Fibroblast of skin of left biceps (primary cell): ENCODE measurements at places on chromosomes 7 and 10.

DNA sequence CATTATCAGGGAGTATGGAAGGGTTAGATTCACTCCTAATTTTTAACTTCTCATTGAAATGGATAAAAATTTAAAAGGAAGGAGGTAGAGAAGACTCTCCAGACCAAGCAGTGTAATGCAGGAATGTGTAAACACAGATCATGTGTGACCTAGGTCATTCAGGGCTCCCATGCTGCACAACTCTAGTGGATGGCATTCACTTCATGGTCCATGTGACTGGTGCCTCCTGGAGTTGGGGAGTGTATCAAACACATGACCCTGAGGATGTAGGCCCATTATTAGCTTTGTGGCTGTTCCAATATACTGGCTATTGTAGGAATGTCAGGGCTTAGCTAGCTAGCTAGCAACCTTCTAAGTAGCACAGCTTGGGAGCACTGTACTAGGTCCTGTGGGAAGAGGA is 109.9 kb downstream of the SLC25A13 start:
- no peak for DNase-seq

DNA sequence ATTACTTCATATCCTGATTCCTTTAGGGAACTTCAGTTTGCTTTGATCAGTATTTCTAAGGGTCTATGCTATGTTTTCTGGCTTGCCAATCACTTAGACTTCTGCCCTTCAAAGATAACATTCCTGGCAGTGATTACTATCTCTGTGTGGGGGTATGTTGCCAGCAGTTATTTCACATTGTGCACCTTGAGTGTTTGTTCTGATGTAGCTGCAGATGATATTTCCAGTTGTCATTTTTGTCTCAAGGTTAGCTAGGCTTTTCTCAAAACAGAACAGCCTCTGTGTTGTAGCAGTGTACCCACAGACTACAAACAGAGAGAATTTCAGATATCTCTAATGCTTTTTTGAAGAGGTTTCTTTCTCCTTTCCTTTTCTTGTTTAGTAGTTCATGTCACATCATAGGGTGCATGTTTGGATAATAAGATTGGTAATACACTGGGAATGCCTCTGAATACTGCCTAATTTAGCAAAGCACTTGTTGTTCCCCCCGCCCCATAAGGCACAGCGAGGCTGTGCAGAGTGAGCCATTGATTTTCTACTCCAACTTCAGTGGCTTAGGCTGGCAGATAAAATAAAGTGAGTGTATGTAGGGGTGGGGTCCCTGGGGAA is 134.7 kb upstream of the AGR3 start:
- DNase-seq: no peak

DNA sequence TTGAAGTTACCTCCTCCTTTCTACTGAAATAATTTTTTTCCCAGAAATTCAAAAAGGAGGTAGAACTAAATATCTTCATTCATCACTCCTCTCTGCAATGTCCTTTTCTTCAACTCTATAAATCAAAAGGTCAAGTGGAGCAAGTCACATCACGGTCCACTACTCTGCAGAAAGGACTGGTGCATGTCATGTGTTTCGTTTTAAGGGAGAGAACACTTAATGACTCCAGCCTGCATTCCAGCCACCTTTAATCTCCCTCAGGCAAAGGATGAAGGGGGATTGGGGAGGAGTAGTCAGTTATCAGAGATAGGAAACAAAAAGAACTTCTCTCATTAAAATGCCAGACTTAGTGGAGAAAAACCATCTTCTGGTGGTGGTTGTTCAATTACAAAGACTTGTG is 78.9 kb downstream of the ANK3 start:
- DNase-seq: no peak

GRCh38 chr10:102120142-102120990 is at the start of gene LDB1:
TSS of gene LDB1 (minus strand) at chr10:102120368. CDS start at chr10:102120110, 258 bp downstream.
- peak; percentile 68 for DNase-seq

DNA sequence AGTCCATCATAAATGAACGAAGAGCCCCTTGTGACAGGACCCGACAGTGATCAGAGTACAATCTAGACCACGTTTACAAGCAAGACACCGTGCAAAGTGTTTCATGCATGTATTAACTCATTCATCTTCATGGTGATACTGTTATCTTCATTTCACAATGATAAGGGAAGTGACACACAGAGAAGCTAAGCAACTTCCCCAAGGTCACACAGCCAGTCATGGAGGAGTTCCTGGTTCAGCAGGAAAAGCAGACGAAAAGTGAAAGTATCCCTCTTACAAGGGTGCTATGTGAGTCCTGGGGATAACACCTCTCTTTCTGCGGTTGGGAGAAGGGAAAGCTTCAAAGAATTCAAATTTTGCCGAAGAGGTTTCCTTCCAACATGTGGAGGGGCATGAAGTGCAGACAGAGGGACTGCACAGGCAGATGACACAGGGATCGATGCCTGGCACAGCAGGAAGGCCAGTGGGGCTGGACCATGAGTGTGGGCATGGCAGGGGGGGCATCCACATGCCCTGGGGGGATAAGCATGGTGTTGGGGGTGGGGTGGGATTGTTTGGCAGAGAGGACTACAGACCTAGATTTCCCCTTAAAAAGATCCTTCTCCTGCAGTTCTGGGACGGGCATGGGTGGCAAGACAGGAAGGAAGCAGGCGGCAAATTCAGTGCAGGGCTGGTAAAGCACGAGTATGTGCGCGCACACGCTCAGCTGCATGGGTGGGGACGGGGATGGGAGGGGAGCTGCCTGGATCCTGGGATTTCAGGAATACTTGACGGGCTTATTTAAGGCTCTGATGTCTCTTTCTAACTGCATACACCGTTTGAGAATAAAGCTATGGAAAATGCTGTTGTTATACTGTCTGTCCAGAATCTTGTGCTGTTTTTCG is 33.5 kb upstream of the DDC start:
- DNase-seq: no peak

DNA sequence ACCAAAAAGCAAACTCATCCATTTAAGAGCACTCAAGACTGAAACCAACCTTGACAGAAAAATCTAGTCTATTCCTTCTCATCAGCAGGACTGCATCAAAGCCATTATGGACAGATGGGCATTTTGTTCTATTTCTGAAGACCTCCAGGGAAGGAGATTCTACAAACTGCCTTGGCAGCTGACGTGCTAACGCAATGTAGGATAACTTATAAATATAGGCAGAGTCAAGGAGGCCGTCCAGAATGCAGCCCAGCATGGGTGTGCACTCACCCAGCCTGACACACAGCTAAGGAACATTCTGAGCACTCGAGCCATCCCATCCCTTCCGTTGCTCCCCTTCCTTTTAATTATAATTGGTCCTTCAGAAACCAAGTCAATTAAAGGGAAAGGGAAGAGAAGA is 25.3 kb upstream of the NEBL start:
- DNase-seq: no peak

DNA sequence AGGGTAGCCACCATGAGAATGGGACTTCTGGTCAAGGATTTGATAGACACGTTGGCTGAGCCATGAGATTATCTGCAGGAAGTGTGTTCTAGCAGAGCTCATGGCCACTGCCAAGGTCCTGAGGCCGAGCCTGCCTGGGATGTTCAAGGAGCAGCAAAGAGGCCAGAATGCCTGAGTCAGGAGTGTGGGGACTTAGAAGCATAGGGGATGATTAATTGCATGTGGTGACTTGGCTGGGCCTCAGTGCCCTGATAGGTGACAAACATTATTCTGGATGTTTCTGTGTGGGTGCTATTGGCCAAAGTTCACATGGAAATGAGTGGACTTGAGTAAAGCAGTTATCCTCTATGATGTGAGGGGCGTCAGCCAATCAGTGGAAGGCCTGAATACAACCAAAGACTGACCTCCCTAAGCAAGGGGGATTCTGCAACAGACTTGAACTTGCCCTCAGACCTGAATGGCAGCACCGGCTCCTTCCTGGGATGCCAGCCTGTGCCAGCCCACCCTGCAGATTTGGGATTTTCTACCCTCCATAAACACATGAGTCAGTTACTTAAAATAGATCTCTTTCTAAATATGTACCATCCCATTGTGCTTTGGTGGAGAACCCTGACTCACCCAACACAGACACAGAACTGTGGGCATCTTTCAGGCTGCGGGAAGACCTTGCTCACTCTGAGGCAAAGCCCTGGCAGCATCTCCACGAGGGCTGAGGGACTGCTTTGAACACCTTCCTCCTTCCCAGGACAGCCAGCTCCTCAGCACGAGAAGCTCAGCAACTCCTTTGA is 363.9 kb upstream of the MGMT start:
- no peak for DNase-seq

DNA sequence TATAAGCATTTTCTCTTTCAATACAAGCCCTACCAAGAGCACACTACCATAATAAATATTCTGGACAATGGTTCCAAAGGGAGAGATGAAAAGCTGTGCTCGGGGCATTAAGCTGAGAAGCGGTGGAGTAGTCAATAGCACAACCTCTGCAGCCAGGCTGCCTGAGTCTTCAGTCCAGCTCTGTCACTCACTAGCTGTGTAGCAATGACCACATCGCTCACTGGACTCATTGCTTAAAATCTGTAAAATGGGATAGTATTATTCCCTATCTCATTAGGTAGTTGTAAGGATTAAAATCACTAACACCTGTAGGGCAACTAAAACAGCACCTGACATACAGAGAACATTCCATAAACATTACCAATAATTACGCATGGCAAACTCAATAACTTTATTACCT is 199.9 kb upstream of the KLF14 start:
- no peak for DNase-seq

DNA sequence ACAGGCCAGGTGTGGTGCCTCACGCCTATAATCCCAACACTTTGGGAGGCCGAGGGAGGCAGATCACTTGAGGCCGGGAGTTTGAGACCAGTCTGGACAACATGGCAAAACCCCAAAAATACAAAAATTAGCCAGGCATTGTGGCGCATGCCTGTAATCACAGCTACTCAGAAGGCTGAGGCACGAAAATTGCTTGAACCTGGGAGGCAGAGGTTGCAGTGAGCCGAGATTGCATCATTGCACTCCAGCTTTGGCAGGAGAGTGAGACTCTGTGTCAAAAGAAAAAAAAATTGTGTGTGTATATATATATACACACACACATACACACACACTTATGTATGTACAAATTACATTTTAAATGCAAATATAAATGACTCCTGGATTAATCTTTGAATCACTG is 76.8 kb upstream of the LRRN3 start:
- DNase-seq: no peak

GRCh38 chr10:79028451-79029010 is 40.2 kb upstream of the ZMIZ1 start:
- no peak for DNase-seq

- peak; percentile 28 for DNase-seq
These were observed 389.9 kb upstream of the SEMA3C start for GRCh38 chr7:81308643-81309322.

GRCh38 chr10:70328967-70329366 is 45.2 kb upstream of the NPFFR1 start:
- no peak for DNase-seq
